MM.1S (cell line): ENCODE measurements at places on chromosomes 3 and 15.

DNA sequence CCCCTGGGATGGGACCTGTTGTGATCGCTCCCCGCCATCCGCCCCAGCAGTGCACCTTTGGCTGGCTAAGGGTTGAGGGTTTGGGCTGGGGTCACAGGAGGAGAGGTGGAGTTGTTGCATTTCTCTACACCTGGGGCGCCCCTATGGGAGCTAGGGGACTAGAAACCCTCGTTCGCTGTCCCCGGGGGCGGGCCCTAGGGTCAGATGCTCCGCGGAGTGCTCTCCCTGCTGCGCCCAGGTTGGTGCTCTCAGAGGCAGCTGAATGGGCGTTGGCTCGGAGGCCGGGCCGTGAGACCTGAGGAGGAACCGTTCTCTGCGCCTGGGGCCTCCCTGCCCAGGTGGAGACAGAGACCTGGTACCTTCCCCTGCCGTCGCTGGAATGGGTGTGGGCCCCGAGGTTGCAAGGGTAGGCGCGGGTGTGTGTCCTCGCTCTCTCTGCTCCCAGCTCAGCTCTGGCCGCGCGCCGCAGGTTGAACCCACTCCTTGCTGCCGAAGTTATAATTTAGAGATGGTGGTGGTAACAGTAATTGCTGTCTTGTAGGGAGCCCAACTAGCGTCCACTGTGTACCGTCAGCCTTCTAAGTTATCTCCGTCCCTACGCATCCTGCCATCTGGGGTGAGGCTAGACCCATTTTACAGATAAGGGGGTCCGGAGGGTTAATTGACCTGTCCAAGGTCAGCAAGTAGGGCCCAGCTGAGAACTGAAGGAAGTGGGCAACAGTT, 965 bp downstream of the FLNB start:
- DNase-seq: no peak

- no peak for DNase-seq
Observed at GRCh38 chr15:40479024-40479423, 8.2 kb downstream of the CHST14 start.

GRCh38 chr3:176554264-176554663, 643.0 kb downstream of the TBL1XR1 start:
- DNase-seq: no peak

GRCh38 chr3:194103505-194103904, 32.4 kb upstream of the HES1 start:
- peak; percentile 99 for DNase-seq

DNA sequence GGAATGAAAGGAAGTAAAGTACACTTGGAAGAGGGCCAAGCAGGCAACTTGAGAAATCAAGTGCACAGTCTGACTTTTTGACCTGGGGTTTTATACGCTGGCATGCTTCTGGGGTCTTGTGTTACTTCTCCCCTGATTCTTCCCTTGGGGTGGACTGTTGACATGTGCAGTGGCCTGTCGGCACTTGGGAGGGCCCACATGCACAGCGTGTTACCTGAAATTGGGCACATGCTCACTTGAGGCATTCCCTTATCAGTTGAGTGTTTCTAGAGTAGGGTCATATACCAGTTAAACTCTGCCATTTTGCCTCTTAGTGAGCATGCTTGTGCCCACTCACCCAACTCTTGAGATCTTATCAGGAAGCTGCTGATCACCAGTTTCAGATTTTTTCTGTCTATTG, 329.1 kb upstream of the SOX2 start:
- no peak for DNase-seq

GRCh38 chr15:46946953-46947352, 770.4 kb upstream of the SEMA6D start:
- DNase-seq: peak; percentile 88

- DNase-seq: peak; percentile 70
Observed at GRCh38 chr3:157493627-157494550, 9.3 kb downstream of the VEPH1 start.

DNA sequence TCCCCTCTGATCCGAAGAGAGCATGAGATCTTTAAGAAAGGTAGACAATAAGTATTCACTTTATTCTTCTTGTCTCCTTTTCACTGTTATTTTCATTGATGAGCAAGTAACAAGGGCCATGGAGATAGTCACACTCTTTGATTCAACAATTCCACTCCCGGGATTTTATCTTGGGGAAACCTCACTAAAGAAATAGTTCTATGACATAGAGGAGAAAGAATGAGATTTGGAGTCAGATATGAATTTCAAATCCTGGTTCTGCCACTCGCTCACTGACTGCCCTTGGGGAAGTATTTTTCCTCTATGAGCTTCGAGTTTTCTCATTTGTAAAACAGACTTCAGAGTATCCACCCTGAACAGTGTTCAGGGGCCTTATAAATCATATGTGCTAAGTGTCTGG, 514.6 kb downstream of the NLGN1 start:
- no peak for DNase-seq

DNA sequence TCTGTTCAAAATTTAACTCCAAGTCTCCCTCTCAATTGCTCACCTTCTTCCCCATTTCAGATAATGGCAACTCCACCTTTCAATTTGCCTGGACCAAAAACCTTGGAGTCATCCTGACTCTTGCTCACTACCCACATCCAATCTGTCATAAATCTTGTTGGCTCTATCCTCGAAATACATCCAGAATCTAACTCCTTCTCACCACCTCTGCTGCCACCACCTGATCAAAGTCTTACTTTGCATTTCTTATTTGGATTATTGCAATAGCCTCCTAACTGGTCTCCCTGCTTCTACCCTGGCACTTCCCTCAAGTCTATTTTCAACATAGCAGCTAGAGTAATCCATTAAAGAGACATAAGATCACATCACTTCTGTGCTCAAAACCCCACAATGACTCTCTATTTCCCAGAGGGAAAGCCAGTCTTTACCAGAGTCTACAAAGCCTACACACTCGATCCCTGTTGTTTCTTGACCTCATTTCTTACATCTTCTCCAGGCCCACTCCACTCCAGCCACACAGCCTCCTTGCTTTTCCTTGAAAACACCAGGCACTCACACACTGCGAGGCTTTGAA, 86.6 kb downstream of the GPR156 start:
- no peak for DNase-seq

DNA sequence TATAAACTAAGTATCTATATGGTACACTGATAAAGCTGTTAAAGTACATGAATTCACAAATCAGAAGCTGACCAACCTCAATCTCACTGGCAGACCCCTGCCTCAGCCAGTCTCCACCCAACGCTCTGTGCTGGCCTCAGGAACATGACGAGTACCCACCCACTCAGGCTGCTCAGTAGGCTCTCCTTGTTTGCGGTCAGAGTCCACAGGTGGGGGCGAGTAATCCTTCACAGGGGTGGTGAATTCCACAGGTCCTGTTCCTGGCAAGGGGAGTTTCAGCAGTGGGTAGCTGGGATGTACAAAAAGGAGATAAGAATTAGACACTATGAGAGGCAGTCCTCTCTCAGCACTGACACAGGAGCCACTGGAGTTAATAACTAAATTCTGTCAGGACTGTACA, 40.9 kb downstream of the SCAP start:
- DNase-seq: no peak

- DNase-seq: no peak
Observed at GRCh38 chr3:130975251-130975650, 51.4 kb downstream of the ASTE1 start.

DNA sequence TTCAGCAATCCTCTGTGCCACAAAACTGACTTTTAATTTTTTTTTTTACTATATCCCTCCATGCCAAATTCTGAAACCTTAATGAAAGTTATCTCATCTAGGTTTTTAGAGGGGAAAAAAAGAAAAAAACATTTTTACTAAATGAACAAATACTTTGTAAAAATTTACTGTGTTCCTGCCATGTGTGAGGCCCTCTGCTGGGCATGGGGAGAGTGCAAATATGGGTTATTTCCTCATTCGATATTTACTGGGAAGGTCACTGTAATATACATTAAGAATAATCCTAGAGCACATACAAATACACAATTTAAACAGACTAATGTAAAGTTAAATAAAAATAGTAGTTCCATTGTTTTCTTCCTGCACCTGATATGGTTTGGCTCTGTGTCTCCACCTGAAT, 215.0 kb downstream of the GRM7 start:
- no peak for DNase-seq

- no peak for DNase-seq
Observed at GRCh38 chr15:43493703-43494472, 932 bp upstream of the TP53BP1 start.

- DNase-seq: no peak
Observed at GRCh38 chr3:170553788-170554757, 31.8 kb downstream of the SLC7A14 start.

DNA sequence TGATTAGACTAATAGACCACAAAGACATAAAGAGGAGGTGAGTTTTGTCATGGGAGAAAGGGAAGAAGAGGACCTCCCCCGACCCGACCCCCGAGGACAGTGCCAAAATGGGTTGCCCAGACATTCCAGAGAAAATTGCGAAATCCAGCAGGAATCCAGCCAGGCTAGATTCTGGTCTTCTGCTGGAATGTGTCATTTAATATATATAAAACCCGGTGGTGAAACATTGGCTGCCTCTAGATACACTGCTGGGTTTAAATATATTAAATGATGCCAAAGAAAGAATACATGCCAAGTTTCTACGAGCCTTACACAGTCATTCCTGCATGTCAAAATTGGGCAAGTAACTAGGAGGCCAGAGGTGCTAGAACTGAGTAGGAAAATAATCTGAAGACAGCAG, 45.3 kb upstream of the SPESP1 start:
- no peak for DNase-seq

DNA sequence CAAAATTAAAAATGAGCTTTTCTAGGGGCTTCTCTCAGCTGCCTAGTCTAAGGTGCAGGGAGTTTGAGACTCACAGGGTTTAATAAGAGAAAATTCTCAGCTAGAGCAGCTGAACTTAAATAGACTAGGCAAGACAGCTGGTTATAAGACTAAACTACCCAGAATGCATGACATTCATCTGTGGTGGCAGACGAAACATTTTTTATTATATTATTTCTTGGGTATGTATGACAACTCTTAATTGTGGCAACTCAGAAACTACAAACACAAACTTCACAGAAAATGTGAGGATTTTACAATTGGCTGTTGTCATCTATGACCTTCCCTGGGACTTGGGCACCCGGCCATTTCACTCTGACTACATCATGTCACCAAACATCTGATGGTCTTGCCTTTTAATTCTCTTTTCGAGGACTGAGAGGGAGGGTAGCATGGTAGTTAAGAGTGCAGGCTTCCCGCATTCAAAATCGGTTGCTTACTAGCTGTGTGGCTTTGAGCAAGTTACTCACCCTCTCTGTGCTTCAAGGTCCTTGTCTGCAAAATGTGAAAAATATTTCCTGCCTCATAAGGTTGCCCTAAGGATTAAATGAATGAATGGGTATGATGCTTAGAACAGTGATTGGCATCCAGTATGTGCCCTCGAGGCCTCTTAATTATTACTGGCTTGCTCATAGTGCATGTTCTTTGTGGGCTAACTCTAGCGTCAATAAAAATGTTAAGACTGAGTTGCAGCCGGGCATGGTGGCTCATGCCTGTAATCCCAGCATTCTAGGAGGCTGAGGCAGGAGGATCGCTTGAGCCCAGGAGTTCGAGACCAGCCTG, 984 bp downstream of the CCR5 start:
- DNase-seq: no peak

DNA sequence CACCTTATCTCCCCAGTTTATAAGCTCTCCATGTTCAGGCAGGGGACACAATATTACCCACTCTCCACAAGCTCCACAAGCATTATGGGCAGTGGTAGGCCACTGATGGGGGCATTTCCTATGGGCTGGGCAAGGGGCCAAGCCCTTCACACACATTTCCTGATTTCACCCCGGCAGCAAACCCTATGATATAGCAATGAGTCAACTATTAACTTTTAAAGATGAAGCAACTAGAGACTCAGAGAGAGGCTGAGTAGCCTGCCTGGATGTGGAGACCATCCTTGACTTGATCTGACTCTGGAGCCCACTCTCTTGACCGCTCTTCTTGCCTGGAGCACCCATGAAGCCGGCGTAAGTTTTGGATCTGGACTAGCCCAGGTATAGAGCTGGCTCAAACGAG, 27.4 kb downstream of the FOXL2NB start:
- no peak for DNase-seq

GRCh38 chr3:57224856-57225255, 2.7 kb upstream of the APPL1 start:
- peak; percentile 56 for DNase-seq

- DNase-seq: no peak
Observed at GRCh38 chr3:137172728-137173127, 214.9 kb downstream of the IL20RB start.

DNA sequence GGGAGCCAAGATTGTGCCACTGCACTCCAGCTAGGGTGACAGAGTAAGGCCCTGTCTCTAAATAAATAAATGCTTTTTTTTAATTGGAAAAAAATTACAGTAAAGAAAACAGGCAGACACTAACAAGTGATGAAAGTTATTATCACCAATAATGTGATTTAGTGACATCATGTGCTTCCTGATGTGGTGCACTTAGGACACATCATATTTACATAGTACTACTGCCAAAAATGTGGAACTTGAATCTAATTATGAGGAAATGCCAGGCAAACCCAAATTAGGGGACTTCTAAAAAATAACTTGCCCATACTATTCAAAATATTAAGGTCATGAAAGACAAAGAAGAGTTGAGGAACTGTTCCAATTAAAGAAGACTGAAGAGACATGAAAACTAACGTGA, 30.8 kb downstream of the MAP4 start:
- no peak for DNase-seq

DNA sequence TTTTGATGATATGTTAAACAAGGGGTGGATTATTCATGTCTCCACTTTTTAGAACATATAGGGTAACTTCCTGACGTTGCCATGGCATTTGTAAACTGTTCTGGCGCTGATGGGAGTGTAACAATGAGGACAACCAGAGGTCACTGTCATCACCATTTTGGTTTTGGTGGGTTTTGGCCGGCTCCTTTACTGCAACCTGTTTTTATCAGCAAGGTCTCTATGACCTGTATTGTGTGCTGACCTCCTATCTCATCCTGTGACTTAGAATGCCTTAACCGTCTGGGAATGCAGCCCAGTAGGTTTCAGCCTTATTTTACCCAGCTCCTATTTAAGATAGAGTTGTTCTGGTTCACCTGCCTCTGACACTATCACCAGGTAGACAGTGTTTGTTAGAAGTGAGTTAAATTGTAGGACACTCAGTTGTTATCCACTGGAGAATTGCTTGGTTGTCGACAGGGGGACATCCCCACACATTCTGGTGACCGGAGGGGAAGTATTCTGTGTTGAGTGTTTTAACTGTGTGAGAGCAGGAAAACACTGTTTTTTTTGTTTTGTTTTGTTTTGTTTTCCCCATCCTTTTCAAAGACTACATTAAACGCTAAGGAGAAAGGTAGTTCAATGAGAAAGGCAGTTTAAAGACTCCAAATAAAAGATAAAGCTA, 36.9 kb upstream of the SKIL start:
- DNase-seq: no peak

- DNase-seq: no peak
Observed at GRCh38 chr3:139124197-139124596, 79.5 kb upstream of the PRR23C start.

GRCh38 chr15:67834581-67835296, 5.1 kb downstream of the RNU6-1 start:
- no peak for DNase-seq

- no peak for DNase-seq
Observed at GRCh38 chr3:169241991-169242707, 421.4 kb downstream of the MECOM start.
